ENCODE measurements at places on chromosomes 1 and 21.
A peak's percentile ranks its signal among the peaks of the same experiment; 100 is the strongest.

DNA sequence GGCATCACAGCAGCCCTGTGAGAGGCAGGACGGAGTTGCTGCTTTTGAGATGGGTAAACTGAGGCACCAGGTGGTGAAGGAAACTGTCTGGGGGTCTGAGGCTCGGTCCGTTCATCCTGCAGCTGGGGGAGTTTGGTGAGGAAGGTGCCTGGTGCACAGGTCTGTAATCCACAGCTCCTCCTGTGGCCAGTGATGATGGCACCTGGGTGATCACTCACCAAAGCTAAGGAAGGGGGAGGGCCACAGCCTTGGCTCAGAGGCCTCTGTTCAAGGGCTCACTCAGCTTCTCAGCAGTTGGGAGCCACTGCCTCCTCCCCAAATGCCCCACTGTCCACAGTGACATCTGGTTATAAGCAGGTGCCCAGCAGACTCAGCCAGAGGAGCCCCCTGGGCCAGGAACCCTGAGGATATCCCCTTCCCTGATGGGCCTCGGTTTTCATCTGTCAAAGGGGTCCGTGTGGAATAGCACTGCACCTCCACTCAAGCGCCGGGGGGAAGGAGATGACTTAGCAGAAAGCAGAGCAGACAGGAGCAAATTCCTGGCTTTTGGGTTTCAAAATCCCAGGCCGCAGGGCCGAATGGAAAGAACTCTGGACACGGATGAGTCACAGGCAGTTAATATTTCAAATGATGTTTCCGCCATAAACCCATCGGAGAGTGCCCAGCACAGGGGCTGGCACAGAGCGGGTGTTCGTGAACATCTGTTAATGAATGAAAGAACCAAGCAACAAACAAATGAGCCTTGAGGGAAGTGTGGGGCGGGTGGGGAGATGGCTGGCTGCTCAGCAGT, 82.8 kb downstream of the DMRTB1 start:
- DNase-seq, result peak; percentile 70

DNA sequence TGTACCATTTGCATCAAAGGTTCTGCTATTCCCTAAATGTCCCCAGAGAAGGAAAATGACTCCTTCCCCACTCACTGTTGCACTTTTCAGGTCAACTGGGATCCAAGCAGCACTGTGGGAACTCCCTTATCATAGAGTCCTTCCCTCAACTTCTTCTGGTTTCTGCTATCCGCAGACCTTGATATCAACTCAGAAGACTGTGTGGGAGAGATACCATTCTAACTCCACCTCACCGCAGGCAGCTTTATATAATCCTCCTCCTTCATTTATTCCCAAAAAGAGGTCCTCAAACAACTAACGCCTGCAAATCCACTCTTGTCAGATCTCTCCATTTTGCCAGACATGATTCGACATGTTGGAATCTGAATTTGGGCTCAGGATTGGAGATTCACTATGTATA, 27.3 kb downstream of the LHX9 start:
- no peak for DNase-seq

DNA sequence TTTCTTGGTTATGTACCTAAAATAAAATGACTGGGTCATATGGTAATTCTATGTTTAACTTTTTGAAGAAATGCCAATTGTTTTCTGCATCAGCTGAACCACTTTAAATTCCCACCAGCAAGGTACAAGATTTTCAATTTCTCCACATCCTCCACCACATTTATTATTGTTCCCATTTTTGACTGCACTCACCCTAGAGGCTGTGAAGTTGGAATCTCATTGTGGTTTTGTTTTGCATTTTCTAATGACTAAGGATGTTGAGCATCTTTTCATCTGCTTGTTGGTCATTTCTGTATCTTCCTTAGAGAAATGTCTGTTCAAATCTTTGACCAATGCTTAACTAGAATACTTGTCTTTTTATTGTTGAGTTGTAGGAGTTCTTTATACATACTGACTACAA, 72.5 kb downstream of the ASTN1 start:
- no peak for DNase-seq

GRCh38 chr1:226549094-226549936, 751 bp downstream of the STUM start:
- DNase-seq, result peak; percentile 32

DNA sequence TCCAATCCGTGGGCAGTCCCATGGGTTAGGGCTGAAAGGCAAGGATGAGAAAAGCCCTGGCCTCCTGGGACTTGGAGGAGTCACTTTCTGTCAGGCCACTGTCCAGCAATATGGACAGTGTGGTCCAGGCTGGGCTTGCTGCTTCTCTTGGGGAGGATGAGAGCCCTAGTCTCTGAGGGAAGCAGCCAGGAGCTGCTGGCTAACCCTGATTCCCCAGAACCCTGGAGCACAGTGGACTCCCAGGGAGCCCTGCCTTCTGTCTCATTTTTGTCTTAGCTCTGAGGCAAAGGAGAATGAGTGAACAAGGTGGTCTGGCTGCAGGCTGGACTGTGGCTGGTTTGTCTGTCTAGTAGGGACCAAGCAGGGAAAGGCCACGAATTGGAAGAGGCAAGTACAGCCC, 23.8 kb upstream of the EDN2 start:
- DNase-seq, result no peak

GRCh38 chr1:85289207-85289847, 12.9 kb upstream of the BCL10 start:
- DNase-seq, result no peak

Data from uterus (tissue), 4 donors.